ENCODE measurements at places on chromosomes 1 and 21. TPM values are rescaled to one million over a fixed set of nuclear protein-coding genes. Genes with fewer than 3 reads are reported as not detected.

Gene KRTAP13-2
- not detected for total RNA-seq

Gene MAP3K21
- 52.1 TPM for total RNA-seq

Gene MYCL
- total RNA-seq, result 4.9 TPM

Gene DISP1
- total RNA-seq, result 4.9 TPM
